Type B pancreatic cell (in vitro differentiated cells): ENCODE measurements at places on chromosomes 7 and 10. TPM values are rescaled to one million over a fixed set of nuclear protein-coding genes. Genes with fewer than 3 reads are reported as not detected.

Gene CYP2C19
- 3.7 and 6.8 TPM in 2 replicates for total RNA-seq

Gene BCAP29
- 23.0 and 33.9 TPM in 2 replicates for total RNA-seq

Gene CDK13
- total RNA-seq, result 49.3 and 57.6 TPM in 2 replicates

Gene SPDYE1
- total RNA-seq, result not detected in 2 replicates

Gene ZNF248
- 6.0 and 9.5 TPM in 2 replicates for total RNA-seq

Gene WNT16
- total RNA-seq, result 0.64 and 1.1 TPM in 2 replicates

Gene MMD2
- not detected in 2 replicates for total RNA-seq

Gene PRR15
- total RNA-seq, result 10.8 and 36.0 TPM in 2 replicates

Gene ZNF853
- 5.0 and 9.2 TPM in 2 replicates for total RNA-seq

DNA sequence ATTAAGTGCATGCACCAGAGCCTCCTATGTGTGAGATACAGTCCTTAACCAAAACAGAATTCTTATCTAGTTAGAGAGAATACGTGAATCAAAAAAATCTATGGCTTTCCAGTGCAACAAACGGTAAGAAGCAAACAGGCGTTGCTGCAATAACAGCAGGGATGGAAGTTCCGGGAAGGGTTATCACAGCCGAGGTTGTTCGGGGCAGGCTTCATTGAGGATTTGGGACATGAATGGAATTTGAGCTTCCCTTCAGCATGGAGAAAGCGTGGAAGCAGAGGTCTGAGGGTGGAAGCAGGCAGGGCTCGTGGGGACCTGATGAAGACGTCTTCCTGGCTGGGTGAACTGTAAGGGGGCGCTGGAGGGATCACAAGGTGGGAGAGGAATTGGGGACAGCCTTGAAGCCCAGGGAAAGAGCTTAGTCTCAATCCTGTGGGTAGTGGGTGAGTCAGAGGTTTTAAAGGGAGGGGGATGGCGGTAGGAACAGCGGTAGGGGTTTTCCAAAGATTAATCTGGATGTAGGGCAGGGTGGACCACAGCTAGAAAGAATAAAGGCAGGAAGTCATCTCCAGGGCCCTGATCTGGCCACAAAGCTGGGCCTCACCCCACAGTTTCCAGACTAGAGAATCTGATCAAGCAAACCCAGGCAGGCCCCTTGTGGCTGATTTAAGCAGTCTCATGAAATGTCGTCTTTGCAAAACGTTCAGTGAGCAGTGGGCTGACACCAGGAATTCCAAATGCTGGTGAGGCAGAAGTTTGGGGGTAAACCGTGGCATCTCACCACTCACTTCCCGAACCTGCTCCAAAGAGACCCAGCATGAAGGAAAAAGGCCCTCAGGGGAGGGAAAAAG, 65.1 kb downstream of the CALML3 start:
- H3K4me1 ChIP-seq, result peaks cover 76% of the 10 kb centered on the region
- peak overlapping the region; percentile 14 for H3K4me3 ChIP-seq
- no peak for DNase-seq

- no peaks in the 10 kb centered on the region for H3K36me3 ChIP-seq
- H3K27ac ChIP-seq, result no peak overlapping the region
These were observed 165.2 kb downstream of the GPR158 start for GRCh38 chr10:25339966-25340365.

DNA sequence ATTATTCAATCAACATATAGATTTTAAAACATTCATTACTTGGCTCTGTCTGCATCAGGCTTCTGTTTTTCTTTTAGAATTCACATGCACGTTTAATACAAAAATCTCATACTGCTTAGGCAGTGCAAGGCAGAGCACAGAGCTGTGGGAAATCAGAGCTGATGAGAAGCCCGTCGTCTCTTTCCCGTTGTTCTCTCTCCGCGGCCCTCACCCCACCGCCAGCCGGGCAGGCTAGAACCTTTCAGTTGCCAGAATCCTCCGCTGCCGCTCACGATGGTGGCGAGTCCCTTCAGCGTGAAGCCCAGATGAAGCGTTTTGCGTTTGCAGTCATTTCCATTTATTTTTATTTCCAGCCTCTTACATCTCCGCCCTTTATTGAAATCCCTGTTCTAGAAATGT, 648.2 kb downstream of the SDK1 start:
- peaks cover 13% of the 10 kb centered on the region for H3K4me1 ChIP-seq
- DNase-seq, result no peak
- peaks cover 9% of the 10 kb centered on the region for H3K36me3 ChIP-seq
- no peaks in the 10 kb centered on the region for H3K27me3 ChIP-seq
- H3K27ac ChIP-seq, result no peak overlapping the region

DNA sequence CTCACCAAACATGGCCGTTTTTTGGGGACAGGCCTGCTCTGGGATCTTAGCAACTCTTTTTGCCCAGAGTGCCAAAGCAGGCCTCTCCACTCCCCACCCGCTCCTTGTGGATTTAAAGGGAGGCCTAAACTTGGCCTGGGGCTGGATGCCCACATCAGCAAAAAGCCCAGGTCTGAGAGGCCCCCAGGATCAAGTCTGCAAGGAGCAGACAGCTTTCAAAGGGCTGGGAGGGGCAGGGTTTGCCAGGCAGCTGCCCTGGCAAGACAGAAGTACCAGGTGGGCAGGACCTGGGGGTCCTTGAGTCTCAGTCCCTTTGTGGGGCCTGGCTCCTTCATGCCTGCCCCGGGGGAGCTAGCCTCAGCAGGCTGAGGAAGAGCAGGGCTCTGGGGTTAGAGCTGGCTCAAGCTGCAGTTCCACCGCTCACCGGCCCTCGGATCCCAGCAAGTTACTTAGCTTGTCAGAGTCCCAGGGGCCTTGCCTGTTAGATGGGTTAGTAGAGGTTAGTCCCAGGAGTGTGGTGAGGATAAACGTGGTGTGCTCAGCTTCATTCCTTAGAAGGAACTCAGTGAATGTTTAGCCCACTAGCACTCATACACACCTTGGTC, 56.2 kb downstream of the ARHGAP22 start:
- H3K27me3 ChIP-seq, result peaks cover 3% of the 10 kb centered on the region
- no peaks in the 10 kb centered on the region for H3K4me1 ChIP-seq
- H3K4me3 ChIP-seq, result no peak overlapping the region
- no peaks in the 10 kb centered on the region for H3K36me3 ChIP-seq
- DNase-seq, result no peak

DNA sequence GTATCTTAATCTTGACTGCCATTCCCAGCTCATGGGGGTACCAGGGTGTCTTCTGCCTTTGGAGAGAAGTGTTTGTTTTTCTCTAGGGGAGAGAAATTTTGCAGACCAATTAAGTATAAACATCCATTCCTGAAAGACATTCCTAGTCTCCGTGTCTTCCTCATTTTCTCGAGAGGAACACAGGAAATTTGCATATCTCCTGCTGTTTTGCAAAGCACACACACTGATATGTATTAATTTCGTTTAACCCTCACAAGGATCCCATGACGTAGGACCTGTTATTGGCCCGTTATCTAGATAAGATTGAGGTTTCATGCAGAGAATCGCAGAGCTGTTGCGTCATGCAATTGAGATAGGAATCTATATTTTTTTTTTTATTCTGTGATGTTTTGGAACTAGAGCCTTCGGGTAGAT, 944 bp downstream of the RHBDD2 start:
- H3K36me3 ChIP-seq, result peaks cover 17% of the 10 kb centered on the region
- no peak for DNase-seq
- peaks cover 27% of the 10 kb centered on the region for H3K4me1 ChIP-seq
- H3K27me3 ChIP-seq, result no peaks in the 10 kb centered on the region
- peak overlapping the region; percentile 92 for H3K27ac ChIP-seq
- H3K4me3 ChIP-seq, result peak overlapping the region; percentile 95

DNA sequence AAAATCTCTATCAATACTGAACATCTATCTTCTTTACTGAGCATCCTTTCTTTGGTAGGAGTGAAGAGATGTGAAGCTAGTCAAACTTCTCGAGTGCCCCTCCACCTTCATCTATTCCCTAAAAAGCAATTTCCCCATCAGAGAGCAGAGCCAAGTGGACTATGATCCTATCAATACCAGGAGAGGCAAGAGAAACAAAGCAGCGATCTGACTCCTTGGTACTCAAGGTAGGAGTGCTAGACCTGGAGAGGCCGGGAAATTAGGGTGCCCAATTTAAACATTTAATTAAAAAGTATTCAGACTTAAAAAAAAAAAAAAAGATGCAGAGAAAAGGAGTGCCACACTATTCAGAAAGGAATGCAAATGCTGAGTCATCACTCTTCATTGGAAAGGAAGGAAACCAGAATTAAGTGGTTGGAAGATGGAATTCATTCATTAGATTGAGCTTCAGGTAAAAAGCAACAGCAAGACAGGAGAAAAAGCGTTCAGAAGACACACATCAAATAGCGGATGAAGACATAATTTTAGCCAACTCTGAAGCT, 1.6 kb downstream of the TIAL1 start:
- H3K4me3 ChIP-seq, result peak overlapping the region; percentile 92
- H3K4me1 ChIP-seq, result peaks cover 33% of the 10 kb centered on the region
- DNase-seq, result no peak
- H3K27me3 ChIP-seq, result no peaks in the 10 kb centered on the region
- H3K27ac ChIP-seq, result peak overlapping the region; percentile 91
- H3K36me3 ChIP-seq, result peaks cover 6% of the 10 kb centered on the region

DNA sequence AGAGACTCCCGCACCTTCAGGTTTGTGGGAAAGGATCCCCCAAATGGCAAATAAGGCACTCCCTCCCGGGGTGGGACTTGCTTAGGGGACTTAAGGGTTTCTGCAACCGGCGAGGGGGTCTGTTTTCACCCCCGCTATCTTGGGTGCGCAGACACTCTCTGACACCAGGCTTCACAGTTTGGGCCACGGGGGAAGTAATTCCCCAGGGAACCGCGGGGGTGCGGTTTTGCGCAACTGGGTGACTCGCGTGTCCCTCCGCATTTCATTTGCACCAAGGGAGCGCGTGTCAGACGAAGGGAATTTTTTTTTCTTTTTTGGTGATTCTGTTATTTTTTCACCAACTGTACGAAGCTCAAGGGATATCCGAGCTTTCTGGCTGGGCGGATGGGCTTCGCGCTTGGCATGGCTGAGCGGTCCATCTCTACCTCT, 1.7 kb downstream of the GRM8 start:
- H3K36me3 ChIP-seq, result no peaks in the 10 kb centered on the region
- peaks cover 84% of the 10 kb centered on the region for H3K27me3 ChIP-seq
- H3K4me1 ChIP-seq, result peaks cover 5% of the 10 kb centered on the region
- peak overlapping the region; percentile 77 for H3K4me3 ChIP-seq
- no peak overlapping the region for H3K27ac ChIP-seq
- DNase-seq, result no peak

DNA sequence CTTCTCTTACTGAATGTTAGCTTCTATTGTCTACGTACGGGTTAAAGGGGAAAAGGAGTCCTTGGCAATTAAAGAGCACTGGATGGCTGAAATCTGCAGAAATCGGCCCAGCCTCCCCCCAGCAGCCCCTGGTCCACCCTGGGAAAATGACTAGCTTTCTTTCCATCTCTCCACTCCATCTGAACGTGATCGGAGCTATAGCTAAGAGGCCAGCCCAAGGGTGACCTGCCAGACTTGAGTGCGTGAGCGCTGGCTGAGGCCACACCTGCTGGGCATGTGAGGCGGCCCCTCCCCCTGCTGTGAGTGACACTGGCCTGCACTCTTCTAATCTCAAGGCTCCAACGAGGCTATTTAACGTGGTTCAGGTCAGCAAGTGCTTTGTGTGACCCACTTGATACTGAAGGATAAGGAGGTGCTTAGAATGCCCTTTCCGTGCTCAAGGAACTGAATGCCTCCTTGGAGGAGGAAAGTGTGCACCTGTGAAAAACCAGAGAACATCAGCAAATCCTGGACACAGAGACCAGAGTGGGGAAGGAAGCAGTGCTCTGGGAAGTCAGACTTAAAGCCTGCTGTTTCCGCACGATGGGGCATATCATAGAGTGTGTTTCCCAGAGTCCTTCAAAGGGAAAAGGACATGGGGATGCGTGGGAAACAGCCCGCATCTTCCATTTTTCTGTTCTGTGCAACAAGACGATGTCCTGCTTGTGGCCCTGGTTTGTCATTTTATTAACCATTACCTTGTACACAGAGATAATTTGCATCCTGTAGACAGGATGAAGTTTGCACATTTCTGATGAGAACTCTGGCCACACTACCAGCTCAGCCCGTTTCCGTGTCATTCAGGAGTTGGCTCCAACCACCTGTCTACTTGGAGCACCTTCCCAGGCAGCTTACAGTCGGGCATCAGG, 12.5 kb upstream of the MNX1 start:
- no peaks in the 10 kb centered on the region for H3K36me3 ChIP-seq
- H3K27ac ChIP-seq, result no peak overlapping the region

DNA sequence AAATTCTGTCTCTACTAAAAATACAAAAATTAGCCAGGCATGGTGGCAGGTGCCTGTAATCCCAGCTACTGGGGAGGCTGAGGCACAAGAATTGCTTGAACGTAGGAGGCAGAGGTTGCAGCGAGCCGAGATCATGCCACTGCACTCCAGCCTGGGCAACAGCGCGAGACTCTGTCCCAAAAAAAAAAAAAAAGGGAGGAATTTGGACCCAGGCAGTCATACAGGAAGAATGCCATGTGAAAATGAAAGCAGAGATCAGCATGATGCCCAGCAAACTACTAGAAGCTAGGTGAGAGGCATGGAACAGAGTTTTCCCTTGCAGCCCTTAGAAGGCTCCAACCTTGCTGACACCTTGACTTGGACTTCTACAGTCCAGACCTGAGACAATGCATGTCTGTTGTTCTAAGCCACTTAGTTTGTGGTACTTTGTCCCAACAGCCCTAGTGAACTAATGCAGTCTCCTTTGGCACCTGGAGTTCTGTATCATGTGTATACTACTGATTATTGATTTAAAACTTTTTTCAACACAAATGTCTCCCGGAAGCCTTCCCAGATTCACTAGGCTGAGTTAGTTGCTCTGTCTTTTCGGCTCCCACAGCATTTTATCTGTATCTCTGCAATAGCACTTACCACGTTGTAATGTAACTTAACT, 10.2 kb upstream of the BAG3 start:
- no peak overlapping the region for H3K27ac ChIP-seq
- peaks cover 9% of the 10 kb centered on the region for H3K4me1 ChIP-seq
- DNase-seq, result no peak
- no peaks in the 10 kb centered on the region for H3K27me3 ChIP-seq
- H3K36me3 ChIP-seq, result no peaks in the 10 kb centered on the region
- H3K4me3 ChIP-seq, result no peak overlapping the region

DNA sequence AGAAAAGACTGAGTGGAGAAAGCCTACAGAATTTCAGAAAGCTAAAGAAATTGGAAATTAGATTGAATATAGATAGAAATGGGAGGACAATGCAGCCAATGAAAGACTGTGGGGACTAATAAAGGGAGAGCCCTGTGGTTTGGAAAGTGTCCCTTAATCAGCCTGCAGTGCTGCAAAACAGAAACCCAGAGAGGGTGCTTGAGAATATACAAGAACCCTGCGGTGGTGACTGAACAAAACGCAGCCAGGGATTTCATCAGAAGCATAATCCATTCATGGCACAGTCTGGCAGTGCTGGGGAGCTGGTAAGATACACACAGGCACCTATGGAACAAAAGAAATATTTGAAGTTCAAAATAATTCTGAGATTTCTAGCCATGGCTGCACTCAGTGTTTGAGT, 19.1 kb downstream of the CEP41 start:
- DNase-seq, result no peak
- no peak overlapping the region for H3K4me3 ChIP-seq
- H3K27me3 ChIP-seq, result no peaks in the 10 kb centered on the region
- H3K27ac ChIP-seq, result peak overlapping the region; percentile 0
- peaks cover 14% of the 10 kb centered on the region for H3K36me3 ChIP-seq

- H3K36me3 ChIP-seq, result no peaks in the 10 kb centered on the region
- DNase-seq, result no peak
- no peak overlapping the region for H3K4me3 ChIP-seq
- no peaks in the 10 kb centered on the region for H3K4me1 ChIP-seq
- no peak overlapping the region for H3K27ac ChIP-seq
These were observed 50.6 kb downstream of the PTPRN2 start for GRCh38 chr7:158536871-158537515.
